ENCODE measurements at places on chromosomes 7 and 10.

DNA sequence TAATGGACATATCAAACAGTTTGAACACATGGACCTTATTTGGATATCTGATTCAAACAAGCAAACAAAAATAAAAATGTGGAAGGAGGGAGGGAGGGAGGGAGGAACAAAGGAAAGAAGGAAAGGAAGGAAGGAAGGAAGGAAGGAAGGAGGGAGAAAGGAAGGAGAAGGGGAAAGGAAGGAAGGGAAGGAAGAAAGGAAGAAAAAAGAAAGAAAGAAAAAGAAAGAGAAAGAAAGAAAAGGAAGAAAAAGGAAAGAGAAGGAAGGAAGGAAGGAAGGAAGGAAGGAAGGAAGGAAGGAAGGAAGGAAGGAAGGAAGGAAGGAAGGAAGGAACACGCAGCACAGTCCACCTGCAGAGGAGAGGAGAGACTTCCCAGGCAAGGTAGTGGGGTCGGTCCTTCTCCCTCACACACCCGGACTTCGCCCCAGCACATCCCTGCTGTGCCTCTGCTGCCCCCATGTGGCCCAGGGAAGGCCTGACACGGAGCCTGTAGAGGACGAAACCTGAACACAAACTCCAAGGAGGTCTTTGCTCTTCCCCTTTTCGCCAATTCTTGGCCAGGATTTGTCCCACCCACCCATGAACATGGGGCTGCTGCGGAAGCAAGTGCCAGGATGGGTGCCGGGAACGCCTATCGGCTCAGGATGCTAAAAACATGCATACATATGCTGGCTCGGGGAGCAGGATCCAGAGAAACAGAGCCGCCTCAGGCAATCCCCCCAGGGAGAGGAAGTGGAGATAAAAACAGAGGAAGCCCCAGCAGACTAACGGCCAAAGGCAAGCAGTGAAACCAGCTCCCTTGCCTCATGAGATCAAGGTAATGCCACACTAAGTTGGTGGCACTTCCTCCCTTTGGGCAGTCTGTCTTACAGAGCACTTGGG, 52.3 kb upstream of the DGKI start:
- peak; percentile 73 for DNase-seq

DNA sequence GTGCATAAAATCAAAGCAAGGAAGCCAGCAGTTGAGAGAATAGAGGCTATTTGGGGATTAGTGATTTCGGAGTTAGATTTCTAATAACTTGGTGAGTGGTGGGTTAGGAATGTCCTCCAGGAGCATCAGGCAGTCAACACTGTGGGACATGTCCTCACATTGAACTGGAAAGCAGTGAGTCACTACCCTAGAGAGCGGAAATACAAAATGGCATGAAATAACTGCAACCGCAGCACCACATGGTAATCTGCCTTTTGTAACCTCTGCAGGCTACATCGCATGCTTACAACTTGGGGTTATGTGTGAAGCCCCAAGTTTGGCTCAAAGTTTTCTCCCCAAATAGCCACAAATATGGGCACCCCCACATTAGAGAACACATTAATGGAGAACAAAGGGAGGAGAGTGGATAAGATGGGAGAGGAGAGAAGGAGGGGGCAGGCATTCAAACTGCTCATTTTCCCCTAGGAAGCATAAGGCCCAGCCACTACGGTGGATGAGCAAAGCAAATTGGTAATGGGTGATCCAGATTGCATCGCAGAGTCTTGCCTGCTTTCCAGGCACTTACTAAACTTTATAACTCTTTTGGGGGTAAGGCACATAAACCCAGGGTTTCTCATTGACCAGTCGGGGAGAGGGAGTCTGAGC, 22.0 kb upstream of the SLF2 start:
- no peak for DNase-seq

GRCh38 chr10:98235846-98236245, 32.1 kb downstream of the LOXL4 start:
- no peak for DNase-seq

DNA sequence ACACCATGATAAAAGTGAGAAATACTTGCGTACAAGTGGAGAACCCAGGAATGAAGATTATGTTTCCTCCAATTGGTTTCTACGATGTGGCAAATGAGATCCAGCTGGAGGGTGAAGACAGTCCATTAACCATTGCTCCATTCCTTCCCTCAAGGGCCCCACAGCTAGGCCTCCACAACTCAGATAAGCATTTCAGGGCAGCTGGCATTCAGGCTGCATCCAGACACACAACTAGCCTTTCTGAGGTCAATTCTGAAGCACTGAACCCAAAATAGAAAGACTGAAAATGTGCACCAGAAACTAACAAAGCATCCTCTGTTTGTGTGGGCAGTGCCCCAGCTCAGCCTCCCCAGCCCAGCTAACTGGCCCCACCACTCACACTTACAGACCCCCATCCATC, 94.8 kb downstream of the GSAP start:
- DNase-seq: no peak

DNA sequence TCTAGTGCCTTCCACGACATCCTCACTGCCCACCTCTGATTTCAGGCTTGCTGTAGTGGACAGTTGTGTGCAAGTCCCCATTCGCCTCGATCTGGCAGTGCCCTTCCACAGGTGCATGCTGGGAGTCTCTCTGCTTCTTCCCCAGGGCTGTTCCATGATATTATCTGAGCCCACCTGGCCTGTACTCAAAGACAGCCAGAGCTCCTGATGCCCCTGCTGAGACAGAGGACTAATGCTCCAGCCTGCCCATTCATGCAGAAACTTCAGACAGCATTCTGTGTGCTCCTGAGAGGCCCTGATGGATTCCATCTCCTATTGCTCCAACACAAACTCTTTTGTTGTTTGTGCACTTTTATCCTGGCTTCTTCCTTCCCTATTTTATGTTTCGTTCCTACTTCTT, 164.8 kb upstream of the PRSS58 start:
- DNase-seq: no peak

DNA sequence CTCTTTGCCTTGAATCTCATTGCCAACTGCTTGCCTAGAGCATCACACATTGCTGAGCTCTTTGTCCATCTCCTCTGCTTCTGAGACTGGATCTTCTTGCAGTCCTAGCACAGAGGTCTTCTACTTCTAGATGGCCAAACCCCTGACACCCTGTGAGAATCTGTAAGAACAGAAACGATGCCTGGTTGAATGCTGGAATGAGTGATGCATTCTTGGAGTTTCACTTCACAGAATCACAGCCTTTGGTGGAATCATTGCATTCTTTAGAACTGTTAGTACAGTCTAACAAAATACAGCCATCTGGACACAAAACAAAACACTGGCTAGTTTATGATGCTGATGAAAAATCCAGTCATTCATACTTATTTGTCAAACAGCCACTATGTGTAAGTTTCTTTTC, 141.7 kb upstream of the ITGB1 start:
- no peak for DNase-seq

- DNase-seq: peak; percentile 27
Observed at GRCh38 chr7:131109011-131109758, 218.5 kb upstream of the MKLN1 start.

GRCh38 chr10:89332123-89332633, 4.4 kb downstream of the IFIT3 start:
- peak; percentile 62 for DNase-seq

GRCh38 chr10:60649485-60650377, 128.5 kb upstream of the CDK1 start:
- no peak for DNase-seq

- DNase-seq: peak; percentile 64
Observed at GRCh38 chr10:22252224-22252800, 34.5 kb upstream of the EBLN1 start.

GRCh38 chr7:128860158-128861073, 2.2 kb upstream of the ATP6V1F start:
- DNase-seq: no peak

DNA sequence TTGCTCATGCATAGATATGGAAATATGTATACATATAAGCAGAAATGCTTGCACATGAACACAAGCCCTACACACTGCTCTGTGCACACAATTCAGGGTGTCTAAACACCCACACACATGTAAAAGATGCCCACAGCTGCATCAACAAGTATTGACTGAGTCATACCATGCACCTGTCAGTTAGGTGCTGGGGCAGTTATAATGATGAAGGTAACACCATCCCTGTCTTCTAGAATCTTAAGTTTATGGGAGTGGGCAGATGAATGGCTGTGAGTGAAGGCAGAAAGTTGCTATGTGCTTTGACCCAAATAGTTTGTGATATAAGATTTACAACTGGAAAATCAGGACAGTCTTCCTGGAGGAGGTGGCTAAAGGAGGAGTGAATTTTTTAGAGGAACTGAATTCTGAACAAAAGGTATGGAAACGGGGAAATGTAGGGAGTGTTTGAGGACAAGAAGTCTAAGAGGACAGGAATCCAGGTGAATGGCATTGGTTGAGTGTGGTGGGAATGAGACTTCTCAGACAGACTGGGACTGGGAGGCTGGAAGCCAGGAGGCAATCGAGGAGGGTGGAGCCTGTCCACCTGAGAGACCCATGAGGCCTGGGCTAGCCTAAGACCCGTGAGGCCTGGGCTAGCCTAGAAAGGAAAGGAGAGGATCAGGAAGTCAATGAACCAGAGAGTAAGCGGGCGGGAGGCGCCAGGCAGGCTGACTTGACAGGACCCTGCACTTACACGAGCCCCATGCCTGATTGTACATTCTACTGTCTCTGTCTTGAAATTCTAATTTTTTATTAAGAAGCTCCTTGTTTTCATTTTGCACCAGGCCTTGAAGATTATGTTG, 20.7 kb downstream of the POLL start:
- no peak for DNase-seq

DNA sequence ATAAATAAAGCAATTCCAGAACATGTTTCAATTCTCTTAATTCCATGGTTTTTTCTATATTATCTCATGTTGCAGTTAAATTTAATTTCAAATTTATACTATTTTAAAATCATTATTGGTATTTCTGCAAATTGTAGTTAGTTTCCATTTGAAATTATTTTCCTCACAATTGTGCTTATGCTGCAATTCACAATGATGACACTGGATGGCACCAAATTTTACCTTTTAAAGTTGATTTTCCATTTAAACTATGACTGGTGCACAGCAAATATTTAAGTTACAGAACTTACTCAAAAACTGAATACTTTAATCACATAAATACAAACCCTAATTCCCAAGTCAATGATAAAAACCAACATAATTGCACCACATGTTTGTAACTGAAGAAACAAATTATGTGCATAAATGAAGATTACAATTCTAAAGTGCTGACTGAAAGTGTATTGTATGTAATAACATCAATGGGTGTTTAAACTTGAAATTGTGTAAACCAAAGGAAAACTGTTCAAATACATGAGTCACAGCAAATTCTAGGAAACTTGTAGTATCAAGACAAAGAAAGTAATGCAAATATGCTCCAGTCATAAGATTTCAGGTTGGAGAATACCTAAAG, 75.3 kb upstream of the AASS start:
- no peak for DNase-seq

DNA sequence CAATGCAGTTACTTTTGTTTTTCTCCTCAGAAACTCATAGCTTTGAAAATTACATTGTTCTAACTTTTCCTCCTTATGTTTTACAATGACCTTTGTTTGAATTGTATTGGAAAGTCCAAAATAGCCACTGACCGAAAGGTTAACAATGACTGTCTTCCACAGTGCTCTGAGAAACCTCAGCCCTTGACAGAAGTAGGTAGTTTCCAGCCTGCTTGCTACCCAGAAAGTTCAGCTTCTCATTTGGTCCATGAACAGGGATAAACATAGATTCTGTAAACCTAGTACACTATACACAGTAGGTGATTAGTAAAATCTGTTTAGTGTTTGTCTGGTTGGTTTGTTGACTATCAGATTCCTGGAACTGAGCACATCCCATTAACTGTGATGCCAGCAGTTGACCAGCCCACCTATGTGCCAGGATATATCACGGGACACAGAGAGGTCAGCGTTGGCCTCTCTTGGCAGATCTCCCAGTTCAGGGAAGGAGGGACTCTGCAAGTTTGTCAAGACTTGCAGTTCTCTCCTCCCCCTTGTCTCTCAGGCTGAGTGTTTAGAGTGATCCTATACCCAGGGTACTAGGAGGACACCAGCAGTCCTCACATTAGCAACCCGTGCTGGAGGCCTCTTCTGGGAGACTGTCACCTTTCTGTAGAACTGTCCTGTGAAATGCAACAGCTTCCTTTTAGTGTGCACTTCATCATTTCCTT, 297.6 kb downstream of the ARHGAP12 start:
- no peak for DNase-seq

GRCh38 chr10:124041675-124042445, 51.5 kb downstream of the CHST15 start:
- DNase-seq: no peak

DNA sequence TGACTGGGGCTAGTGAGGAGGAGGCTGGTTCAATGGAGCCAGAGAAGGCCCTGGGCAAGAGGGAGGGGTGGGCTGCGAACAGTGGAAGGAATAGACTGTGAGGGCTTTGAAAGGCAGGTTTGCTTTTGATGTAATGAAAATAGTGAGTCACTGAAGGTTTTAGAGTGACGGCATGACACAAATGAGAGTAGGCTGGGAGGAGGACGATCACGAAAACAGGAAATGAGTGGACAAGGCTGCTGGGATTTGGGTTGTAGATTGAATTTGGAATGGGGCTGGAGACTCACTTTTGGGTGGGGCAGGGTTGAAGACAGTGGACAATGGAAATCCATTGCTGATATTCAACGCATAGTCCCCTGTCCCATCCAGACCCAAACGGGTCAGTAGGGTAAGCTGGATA, 139.6 kb downstream of the CDH23 start:
- no peak for DNase-seq

DNA sequence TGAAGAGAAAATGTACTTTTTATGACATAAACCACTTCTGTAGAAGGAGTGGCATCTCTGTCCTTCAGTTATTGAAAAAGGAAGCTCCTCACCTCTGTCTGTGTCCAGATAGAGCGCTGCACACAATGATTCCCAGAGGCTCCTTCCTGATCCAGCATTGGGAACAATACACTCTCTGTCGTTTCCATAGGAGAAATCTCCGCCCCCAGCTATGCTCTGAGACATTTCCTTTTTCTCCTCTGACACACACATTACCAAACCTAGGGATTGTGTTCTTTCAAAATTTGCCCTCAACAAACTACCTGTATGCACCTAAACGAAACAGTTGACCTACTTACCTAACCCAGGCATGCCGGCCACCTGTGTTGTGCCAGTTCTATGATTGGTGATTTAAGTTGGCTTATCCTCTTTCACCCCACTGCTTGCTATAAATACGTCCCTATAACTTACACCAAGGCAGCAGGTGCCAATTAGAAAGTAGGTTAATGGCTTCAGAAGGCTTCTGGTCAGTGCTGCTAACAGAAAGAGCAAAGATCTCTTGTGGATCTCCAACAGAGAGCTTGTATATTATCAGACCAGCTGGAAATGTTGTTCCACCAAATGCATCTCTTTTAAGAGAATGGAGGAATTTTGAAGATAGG, 140.1 kb upstream of the JCAD start:
- no peak for DNase-seq
